ENCODE measurements at places on chromosomes 11 and 22.

DNA sequence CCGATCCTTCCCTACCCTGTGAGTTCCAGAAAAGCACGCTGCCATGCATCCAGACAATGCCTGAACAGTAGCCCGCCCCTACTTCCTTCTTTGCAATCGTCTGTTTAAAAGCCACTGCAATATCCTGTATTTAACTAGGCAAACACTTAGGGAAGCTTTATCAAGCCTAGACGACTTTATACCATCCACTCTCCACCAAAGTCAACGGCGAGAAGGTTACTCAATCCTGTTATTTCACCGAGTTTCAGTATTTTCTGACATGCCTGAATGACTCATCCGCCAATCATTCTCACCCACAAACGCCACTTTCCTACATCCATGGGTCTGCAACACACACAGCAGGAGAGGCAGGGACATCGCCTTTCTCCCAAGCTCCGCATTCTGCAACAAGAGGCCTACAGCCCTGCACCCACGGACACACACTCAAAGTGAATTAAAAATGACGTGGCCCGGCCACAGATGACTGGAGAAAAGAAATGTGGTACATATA lies 9.3 kb downstream of the CELSR1 start:
- no peak for DNase-seq

DNA sequence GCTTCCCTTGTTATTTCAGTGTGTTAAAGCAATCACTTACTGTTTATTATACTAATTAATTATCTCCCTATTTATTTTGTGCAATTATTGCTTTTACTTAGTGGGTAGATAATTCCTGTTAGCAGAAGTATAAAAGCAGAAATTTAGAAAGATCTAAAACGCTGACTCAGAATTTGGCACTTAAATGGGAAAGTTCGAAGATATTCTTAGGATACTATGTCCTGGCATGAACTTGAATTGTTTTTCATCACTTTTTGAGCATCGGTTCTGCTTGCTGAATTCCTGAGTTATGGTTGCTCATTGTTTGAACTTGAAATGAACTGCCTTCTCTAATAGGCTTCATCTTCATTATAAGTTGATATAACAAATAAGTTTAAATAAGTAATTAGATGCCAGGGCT lies 325.4 kb downstream of the JRKL start:
- no peak for DNase-seq

- no peak for DNase-seq
Measured at GRCh38 chr11:2771758-2772466, 72.1 kb upstream of the KCNQ1OT1 start.

GRCh38 chr11:278001-278951 lies at the start of gene NLRP6:
Gene NLRP6 (plus strand): TSS chr11:278407. CDS start chr11:278570, 163 bp downstream.
- no peak for DNase-seq

DNA sequence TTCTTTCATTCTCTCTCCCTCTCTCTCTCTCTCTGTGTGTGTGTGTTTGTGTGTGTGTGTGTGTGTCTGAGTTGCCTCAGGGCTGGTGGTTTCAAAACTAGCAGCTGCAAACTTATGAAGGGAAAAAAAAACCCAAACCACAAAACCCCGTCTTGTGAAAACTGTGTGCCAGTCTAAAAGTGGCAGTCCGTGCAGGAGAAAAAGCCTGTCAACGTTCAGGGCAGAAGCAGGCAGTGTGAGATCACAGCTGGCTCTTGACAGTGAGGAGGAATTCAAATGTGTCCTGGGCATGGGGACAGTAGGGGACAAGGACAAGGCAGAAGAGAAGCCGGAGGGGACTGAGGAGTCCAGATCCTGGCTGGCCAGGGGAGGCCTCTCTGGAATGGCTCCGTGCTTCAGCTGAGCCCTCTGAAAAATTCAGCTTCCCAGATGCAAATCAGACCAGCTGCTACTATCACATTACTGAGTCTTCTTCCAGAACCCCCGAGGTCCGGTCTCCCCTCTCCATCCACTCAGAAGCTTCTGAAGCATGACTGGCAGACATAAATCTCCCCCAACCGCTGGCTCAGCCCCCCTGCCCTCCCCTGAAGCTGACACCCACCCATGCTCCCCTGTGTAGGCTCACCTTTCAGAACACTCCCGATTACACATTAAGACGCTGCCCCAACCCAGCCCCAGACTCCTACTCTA lies 31.9 kb downstream of the FLI1 start:
- peak; percentile 33 for DNase-seq

- no peak for DNase-seq
Measured at GRCh38 chr22:24976442-24977218, 24.1 kb downstream of the KIAA1671 start.
